Neuronal stem cell (in vitro differentiated cells): ENCODE measurements at places on chromosomes 6 and 20.

DNA sequence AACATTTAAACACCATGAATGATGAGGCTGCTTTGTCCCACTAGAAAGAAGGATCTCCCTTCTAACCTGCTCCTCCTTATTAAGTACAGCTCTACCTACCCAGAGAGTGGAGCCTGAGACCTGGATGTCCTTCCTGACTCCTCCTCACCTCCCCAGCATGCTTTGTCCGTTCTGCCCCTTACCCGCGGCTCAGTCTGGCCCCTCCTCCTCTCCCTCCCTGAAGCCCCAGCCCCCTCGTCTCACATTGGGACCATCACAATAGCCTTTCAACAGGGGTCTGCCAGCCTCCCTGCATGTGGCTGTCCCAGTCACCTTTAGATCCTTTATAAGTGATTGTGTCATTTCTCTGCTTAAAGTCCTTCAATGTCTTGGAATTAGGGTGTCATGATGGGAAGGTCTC lies 72.5 kb downstream of the DZANK1 start:
- peaks cover 6% of the 10 kb centered on the region for H3K36me3 ChIP-seq
- H3K4me1 ChIP-seq, result peaks cover 14% of the 10 kb centered on the region
- DNase-seq, result no peak
- H3K4me3 ChIP-seq, result no peak overlapping the region
- H3K27me3 ChIP-seq, result no peaks in the 10 kb centered on the region

- H3K27ac ChIP-seq, result no peak overlapping the region
- peaks cover 2% of the 10 kb centered on the region for H3K36me3 ChIP-seq
- H3K4me3 ChIP-seq, result peak overlapping the region; percentile 96
These were observed 614 bp upstream of the TMEM242 start for GRCh38 chr6:157323966-157324300.

GRCh38 chr20:19254956-19255355 lies 42.5 kb downstream of the SLC24A3 start:
- H3K4me1 ChIP-seq, result no peaks in the 10 kb centered on the region
- H3K36me3 ChIP-seq, result no peaks in the 10 kb centered on the region
- no peak for DNase-seq
- H3K27me3 ChIP-seq, result no peaks in the 10 kb centered on the region
- no peak overlapping the region for H3K27ac ChIP-seq

GRCh38 chr6:135568379-135568778 lies 70.8 kb upstream of the AHI1 start:
- no peak overlapping the region for H3K27ac ChIP-seq
- no peaks in the 10 kb centered on the region for H3K27me3 ChIP-seq
- H3K36me3 ChIP-seq, result no peaks in the 10 kb centered on the region
- H3K4me1 ChIP-seq, result no peaks in the 10 kb centered on the region
- no peak overlapping the region for H3K4me3 ChIP-seq

- no peak overlapping the region for H3K27ac ChIP-seq
- no peak for DNase-seq
- H3K27me3 ChIP-seq, result no peaks in the 10 kb centered on the region
- H3K4me1 ChIP-seq, result peaks cover 12% of the 10 kb centered on the region
These were observed 32.8 kb downstream of the SLC13A3 start for GRCh38 chr20:46618316-46619100.

GRCh38 chr20:30811885-30812671 lies 445.4 kb upstream of the DEFB115 start:
- peaks cover 7% of the 10 kb centered on the region for H3K27me3 ChIP-seq
- peak; percentile 20 for DNase-seq
- H3K4me1 ChIP-seq, result no peaks in the 10 kb centered on the region
- H3K4me3 ChIP-seq, result peak overlapping the region; percentile 61
- H3K27ac ChIP-seq, result no peak overlapping the region

GRCh38 chr6:157941101-157941863 lies 40.4 kb upstream of the SYNJ2 start:
- H3K36me3 ChIP-seq, result peaks cover 89% of the 10 kb centered on the region
- no peaks in the 10 kb centered on the region for H3K4me1 ChIP-seq
- no peak overlapping the region for H3K27ac ChIP-seq
- H3K27me3 ChIP-seq, result no peaks in the 10 kb centered on the region
- no peak overlapping the region for H3K4me3 ChIP-seq

- H3K4me1 ChIP-seq, result no peaks in the 10 kb centered on the region
- no peak for DNase-seq
- H3K36me3 ChIP-seq, result no peaks in the 10 kb centered on the region
- H3K27me3 ChIP-seq, result no peaks in the 10 kb centered on the region
- no peak overlapping the region for H3K27ac ChIP-seq
- H3K4me3 ChIP-seq, result no peak overlapping the region
These were observed 350.9 kb downstream of the SMOC2 start for GRCh38 chr6:168791917-168792316.

- peaks cover 2% of the 10 kb centered on the region for H3K4me1 ChIP-seq
- no peak overlapping the region for H3K4me3 ChIP-seq
- DNase-seq, result no peak
- no peaks in the 10 kb centered on the region for H3K36me3 ChIP-seq
These were observed 25.5 kb downstream of the C6orf15 start for GRCh38 chr6:31086788-31087440.

GRCh38 chr6:146357578-146358430 lies 185.8 kb upstream of the RAB32 start:
- no peaks in the 10 kb centered on the region for H3K27me3 ChIP-seq
- no peak for DNase-seq
- H3K36me3 ChIP-seq, result no peaks in the 10 kb centered on the region
- no peak overlapping the region for H3K27ac ChIP-seq
- no peak overlapping the region for H3K4me3 ChIP-seq

DNA sequence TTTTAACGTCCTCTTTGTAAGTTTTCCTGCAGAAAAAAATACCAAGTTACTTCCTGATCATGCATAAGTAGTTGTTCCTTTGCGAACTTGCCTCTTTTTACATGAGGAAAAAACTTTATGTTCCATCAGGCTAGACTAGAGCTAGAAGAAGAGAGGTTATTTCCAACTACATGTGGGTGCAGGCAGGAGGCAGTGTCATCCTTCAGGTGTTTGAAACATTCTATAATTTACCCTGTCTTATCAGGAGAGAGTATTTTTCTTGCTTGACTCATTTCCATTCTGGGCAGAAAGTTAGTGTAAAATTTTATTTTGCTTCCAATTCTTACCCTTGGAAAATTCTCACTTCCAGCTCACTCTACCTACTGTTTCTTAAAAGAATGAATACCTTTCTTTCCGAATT lies 28.5 kb upstream of the EPHA7 start:
- H3K4me3 ChIP-seq, result no peak overlapping the region
- no peaks in the 10 kb centered on the region for H3K36me3 ChIP-seq
- DNase-seq, result no peak
- no peaks in the 10 kb centered on the region for H3K27me3 ChIP-seq
- H3K4me1 ChIP-seq, result no peaks in the 10 kb centered on the region

DNA sequence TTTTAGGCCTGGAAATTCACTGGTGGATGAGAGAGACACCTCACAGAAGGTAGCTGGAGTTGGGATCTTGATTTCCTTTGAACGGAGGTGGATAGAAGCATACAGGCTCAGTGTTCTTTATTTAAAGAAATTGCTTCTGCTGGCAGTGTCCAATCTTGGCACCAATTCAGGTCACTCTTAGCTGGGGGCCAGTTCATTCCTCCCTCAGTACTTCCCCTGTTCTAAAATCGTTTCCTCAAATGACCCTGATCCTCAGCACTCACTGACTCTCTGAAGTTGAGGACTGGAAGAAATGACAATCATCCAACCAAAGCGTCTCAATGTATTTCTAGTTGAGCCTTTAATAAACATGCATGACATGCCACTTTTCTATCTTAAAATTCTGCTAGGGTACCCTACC lies 472.5 kb upstream of the BTBD3 start:
- no peaks in the 10 kb centered on the region for H3K36me3 ChIP-seq
- DNase-seq, result no peak
- peak overlapping the region; percentile 55 for H3K27ac ChIP-seq
- H3K27me3 ChIP-seq, result no peaks in the 10 kb centered on the region
- peaks cover 4% of the 10 kb centered on the region for H3K4me1 ChIP-seq

DNA sequence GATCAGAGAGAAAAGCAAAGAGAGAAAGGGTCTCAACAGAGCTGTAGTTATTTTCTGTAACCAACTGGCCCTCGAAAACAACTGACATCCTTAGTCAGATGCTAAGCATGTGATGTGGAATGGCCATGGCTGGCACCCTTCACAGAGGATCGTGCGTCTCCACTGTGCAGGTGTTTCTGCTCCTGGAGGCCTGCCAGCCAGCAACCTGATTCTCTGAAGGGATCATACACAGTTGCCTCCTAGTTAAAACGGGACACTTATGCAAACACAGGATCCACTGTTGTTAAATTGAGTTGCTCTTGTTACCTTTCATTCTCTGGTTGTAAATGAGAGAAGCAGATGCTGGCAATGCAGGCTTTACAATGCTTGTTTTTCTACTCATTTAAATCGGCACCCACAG lies 148.5 kb downstream of the HDGFL1 start:
- H3K27me3 ChIP-seq, result no peaks in the 10 kb centered on the region
- DNase-seq, result no peak
- H3K4me1 ChIP-seq, result peaks cover 6% of the 10 kb centered on the region
- H3K27ac ChIP-seq, result no peak overlapping the region
- no peaks in the 10 kb centered on the region for H3K36me3 ChIP-seq
- no peak overlapping the region for H3K4me3 ChIP-seq

DNA sequence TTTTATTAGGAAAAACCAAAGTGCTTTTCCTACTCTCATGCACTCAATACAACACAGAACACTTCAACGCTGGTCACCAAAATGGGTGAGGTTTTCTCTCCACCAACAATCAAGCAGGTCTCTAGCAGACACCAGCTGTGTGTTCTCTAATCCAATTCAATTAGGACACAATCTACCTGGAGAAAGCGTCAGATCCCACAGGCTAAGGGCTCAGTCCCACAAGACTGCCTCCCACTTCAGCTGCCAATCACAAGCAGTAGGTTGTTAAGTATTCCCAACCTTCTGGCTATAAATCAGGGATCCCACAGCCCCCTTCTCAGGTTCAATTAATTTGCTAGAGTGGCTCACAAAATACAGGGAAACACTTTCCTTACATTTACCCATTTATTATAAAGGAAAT lies 47.7 kb downstream of the STMND1 start:
- DNase-seq, result no peak
- H3K36me3 ChIP-seq, result no peaks in the 10 kb centered on the region
- H3K4me1 ChIP-seq, result no peaks in the 10 kb centered on the region
- H3K4me3 ChIP-seq, result no peak overlapping the region

DNA sequence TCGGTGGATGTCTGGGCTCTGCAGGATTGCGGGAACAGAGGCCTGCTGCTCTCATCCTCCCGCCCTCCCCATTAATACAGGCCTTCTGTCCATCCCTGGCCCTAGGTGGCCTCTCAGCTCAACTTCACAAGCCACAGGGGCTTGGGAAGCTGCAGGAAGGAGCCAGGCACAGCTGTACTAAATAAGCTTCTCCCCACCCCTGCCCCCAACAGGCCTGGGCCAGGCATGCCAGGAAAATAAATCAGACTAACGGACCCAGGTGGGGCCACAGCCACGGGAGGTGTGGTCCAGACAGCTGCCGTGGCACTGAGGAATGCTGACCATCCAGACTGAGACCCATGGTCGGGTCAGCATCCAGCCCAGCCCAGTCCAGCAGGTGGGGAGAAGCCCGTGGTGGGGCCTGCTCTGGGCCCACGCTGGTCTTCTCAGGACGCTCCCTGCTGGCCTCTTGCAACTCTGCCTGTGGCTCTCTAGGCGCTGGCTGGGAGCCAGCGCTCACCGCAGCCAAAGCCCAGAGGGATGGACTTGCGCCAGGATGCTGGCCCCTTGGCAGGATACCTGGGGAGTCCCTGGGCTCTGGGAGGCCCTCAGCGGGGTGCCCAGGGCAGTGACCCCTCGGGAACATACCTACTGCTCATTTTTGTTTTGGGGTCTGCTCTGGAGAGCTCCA lies 8.6 kb upstream of the YTHDF1 start:
- peaks cover 5% of the 10 kb centered on the region for H3K4me1 ChIP-seq
- no peak overlapping the region for H3K27ac ChIP-seq
- H3K36me3 ChIP-seq, result no peaks in the 10 kb centered on the region
- no peak overlapping the region for H3K4me3 ChIP-seq

GRCh38 chr20:57829805-57830514 lies 120.1 kb upstream of the PMEPA1 start:
- H3K4me1 ChIP-seq, result no peaks in the 10 kb centered on the region
- no peak overlapping the region for H3K4me3 ChIP-seq
- H3K27me3 ChIP-seq, result no peaks in the 10 kb centered on the region
- H3K27ac ChIP-seq, result no peak overlapping the region

- no peak for DNase-seq
- H3K27me3 ChIP-seq, result no peaks in the 10 kb centered on the region
- H3K4me1 ChIP-seq, result no peaks in the 10 kb centered on the region
- H3K4me3 ChIP-seq, result no peak overlapping the region
These were observed 10.9 kb downstream of the ARFGEF2 start for GRCh38 chr20:48932375-48932941.

DNA sequence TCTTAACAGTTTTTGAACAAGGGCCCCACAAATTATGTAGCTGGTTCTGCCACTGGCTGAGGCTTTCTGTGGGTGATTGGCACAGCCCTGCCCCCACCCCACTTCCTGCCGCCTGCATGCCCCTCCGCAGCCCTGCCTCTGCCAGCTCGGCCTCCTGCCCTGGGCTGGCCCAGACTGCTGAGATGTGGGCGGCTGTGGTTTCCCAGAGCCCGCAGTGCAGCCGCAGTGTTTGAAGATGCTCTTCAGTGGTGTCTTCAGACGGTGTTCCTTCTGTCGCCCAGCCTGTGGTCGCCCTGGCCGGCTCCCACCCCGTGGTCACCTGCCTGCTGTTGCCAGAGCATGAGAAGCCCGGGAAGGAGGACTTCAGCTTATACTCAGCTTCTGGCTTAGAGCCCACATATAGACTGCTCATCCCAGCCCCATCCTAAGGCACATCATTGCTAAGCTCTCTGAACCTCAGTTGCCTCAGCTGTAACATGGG lies 154.3 kb downstream of the VEGFA start:
- peaks cover 15% of the 10 kb centered on the region for H3K4me1 ChIP-seq
- H3K27ac ChIP-seq, result no peak overlapping the region
- H3K27me3 ChIP-seq, result no peaks in the 10 kb centered on the region
- no peak overlapping the region for H3K4me3 ChIP-seq
- DNase-seq, result no peak

GRCh38 chr6:144637541-144637940 lies 352.4 kb downstream of the UTRN start:
- H3K27me3 ChIP-seq, result no peaks in the 10 kb centered on the region
- DNase-seq, result no peak
- H3K4me3 ChIP-seq, result no peak overlapping the region

DNA sequence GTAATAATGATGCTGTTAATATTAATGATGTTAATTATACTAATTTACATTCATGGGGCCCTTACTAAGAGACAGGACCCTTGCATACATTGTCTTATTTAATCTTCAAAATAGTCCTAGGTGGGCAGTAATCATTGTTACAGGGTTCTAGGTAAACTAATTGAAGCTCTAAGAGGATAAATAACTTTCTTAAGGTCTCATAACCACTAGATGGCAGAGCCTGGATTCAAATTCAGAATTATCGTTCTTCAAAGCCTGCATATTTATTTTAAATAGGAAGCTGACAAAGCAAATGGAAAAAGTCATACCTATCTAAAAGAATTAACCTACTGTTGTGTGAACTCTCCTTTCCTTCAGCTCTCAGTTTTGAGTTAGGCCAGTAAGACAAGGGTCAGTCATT lies 23.5 kb downstream of the PTCHD4 start:
- H3K27ac ChIP-seq, result no peak overlapping the region
- no peaks in the 10 kb centered on the region for H3K27me3 ChIP-seq
- H3K36me3 ChIP-seq, result no peaks in the 10 kb centered on the region
- DNase-seq, result no peak
- no peaks in the 10 kb centered on the region for H3K4me1 ChIP-seq
- H3K4me3 ChIP-seq, result no peak overlapping the region
